ENCODE measurements at places on chromosomes 3 and 15.

DNA sequence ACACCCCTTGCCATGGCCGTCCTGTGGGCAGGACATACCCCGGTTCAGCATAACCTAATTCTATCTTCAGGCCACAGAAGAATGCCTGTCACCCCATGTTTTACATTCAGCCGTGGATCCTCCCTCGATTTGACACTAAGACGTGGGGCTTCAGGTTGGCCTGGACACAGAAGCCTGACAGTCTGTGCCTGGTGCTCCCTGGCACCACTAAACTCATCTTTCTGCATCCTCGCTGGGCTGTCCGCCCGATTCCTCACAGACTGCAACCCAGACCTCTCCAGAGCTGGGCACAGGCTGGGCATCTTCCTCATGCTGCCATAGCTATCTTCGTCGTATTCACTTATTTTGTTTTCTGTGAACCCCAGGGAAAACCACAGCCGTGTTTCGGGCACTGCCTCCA is 117.8 kb upstream of the IQSEC1 start:
- no peak for DNase-seq

DNA sequence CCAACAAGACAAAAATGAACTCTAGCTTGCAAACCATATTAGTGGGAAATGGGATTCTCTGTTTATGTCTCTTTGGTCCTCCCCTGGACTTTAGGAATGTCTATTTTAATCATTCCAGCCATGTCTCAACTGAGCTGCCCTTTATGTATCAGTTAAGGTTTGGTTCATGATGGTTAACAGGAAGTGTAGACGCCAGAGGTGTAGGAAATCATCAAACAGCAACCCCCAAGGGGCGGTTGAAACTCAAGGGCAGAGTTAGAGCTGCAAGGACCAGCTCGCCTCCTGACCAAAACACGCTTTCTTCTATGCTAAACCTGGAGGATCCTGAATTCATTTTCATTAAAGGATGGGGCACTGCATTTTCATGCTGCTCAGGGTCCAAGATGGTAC is 53.7 kb upstream of the HEG1 start:
- DNase-seq, result no peak

DNA sequence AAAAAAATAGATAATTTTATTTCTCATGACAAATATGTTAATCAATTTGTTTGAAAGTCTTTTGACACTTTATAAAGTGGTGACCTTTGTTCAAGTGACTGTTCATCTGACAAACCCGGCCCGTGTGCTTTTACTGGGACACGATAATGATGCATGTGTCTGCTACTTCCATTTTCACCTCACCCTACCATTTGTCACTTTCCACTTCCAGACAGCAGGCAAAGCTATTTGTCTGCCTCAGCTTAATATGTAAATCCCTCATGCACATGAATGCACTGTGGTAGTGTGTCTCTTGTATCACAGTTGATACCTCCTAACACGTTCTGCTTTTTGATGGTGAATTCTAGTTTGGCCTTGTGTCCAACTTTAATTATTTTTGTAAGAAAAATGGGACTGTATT is 204.3 kb downstream of the BBX start:
- DNase-seq, result no peak

- DNase-seq, result no peak
Observed at GRCh38 chr3:189954733-189955665, 165.7 kb downstream of the P3H2 start.

- DNase-seq, result no peak
Observed at GRCh38 chr3:46693892-46694226, 380 bp upstream of the ALS2CL start.

DNA sequence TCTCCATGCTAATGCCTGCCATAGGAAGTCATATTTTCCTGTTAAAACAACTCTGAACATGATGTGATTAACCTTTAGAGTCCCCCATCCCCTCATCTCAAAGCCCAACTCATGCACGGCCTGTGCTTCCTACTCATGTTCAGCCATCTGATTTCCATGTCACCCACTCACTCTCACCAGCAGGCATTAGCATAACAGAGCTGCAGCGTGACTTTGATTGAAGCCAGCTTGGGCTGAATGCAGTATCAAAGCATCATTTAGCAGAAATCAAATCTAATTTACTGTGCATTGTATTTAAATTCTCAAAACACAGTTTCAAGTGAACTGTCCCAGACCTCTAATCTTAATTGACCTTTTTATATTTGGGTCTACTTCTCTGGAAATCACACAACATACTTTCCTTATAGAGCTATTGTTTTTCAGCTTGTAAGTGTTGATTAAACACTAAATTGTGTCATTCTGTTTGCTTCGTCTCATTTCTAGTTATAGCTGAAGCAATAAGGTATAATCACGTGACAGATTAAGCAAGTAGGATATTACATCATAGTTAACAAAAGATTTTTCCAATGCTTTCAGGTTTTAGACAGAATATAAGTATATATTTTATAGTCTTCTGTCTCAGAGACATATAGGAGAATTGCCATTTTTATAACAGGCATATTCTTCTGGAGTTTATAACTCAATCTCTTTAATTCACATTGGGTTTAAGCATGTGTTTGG is 501.5 kb downstream of the ROBO2 start:
- DNase-seq, result no peak

- DNase-seq, result no peak
Observed at GRCh38 chr15:78170848-78171773, 21.9 kb downstream of the IDH3A start.

- no peak for DNase-seq
Observed at GRCh38 chr15:39088156-39088555, 492.7 kb upstream of the THBS1 start.

GRCh38 chr15:100711516-100712021 is 109.2 kb downstream of the ASB7 start:
- no peak for DNase-seq
